Cardiac muscle cell (in vitro differentiated cells and primary cell): ENCODE measurements at places on chromosomes 16 and 17. TPM values are rescaled to one million over a fixed set of nuclear protein-coding genes. Genes with fewer than 3 reads are reported as not detected.

Gene SDR42E2
- 0.06 TPM in 1 of 2 replicates, not detected in the other for total RNA-seq

Gene COA3
- 84.1 and 113 TPM in 2 replicates for total RNA-seq

Gene CTRB1
- not detected in 2 replicates for total RNA-seq

GRCh38 chr16:49739381-49739780, 116.5 kb downstream of the ZNF423 start:
- no peak for DNase-seq

DNA sequence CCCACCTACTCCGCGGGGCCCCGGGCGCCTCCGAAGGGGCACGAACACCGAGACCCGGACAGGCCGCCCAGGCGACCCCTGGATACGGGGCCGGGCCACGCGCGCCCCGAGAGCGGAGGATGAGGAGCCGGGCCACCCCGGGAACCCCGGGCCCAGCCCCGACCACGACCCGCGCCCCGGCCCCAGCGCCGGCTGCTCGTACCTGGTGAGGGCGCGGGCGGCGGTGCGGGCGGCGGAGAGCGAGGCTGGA, 192 bp downstream of the FASN start:
- no peak for DNase-seq

GRCh38 chr17:8076502-8077266, 10.8 kb downstream of the ALOX12B start:
- DNase-seq: no peak
